Brain pericyte (primary cell): ENCODE measurements at places on chromosomes 4 and X.

GRCh38 chr4:138512756-138513155 lies 270.6 kb upstream of the SLC7A11 start:
- DNase-seq = no peak

DNA sequence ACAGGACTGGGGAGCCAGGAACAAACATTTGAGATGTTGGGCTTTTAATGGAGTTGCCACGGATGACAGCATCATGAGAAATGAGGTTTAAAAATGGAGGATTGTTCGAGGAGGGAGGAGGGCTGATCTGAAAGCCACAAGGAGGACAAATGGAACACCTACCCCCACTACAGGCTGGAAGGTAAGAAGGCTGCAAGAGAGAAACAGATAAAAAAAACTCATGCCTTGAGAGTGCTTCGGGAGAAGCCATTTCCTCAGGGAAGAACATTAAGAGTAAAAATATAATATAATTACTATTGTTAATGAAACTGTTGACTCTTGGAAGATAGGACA lies 119.5 kb upstream of the MAP9 start:
- DNase-seq = no peak

DNA sequence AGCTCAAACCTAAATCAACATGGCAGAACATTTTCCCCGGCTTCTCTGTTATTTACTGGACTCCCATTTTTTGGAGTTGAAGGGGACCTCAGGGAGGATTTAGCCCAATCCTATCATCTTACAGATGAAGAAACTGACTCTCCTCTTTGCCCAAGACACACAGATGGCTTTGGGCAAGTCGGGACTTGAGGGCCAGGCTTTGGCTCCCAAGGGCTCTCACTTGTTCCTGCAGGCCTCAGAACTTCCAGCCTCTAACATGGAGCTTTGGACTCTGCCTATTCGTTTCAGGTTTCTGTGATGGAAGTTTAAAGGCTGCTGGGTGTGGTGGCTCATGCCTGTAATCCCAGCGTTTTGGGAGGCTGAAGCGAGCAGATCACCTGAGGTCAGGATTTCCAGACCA lies 59.5 kb downstream of the RHOH start:
- DNase-seq = no peak

- no peak for DNase-seq
These were observed 53.9 kb downstream of the CPZ start for GRCh38 chr4:8646296-8647093.

DNA sequence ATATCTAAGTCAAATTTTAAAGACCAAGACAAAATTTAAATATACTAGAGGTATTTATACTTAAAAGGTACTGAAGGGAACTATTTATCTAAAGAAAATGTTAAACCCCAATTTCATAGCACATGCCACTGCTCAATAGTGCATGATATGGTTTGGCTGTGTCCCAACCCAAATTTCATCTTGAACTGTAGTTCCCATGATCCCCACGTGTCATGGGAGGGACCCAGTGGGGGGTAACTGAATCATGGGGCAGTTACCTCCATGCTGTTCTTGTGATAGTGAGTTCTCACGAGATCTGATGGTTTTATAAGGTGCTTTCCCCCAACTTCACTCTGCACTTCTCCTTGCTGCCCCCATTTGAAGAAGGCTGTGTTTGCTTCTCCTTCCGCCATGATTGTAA lies 32.3 kb downstream of the MAML3 start:
- DNase-seq = no peak
